NB4 (cell line): ENCODE measurements at places on chromosomes 3 and 15.
A peak's percentile ranks its signal among the peaks of the same experiment; 100 is the strongest.

- no peak for DNase-seq
Observed at GRCh38 chr15:35725353-35725752, 179.4 kb upstream of the DPH6 start.

- DNase-seq: peak; percentile 28
Observed at GRCh38 chr3:16884084-16884747, 539 bp upstream of the PLCL2 start.

GRCh38 chr3:192296845-192297244, 430.5 kb downstream of the FGF12 start:
- DNase-seq: no peak

GRCh38 chr3:183868796-183869195, 15.9 kb downstream of the PARL start:
- peak; percentile 70 for DNase-seq

- DNase-seq: no peak
Observed at GRCh38 chr3:159866201-159866746, 122.4 kb upstream of the IL12A start.

- DNase-seq: no peak
Observed at GRCh38 chr3:114622001-114622400, 328.2 kb downstream of the TIGIT start.

DNA sequence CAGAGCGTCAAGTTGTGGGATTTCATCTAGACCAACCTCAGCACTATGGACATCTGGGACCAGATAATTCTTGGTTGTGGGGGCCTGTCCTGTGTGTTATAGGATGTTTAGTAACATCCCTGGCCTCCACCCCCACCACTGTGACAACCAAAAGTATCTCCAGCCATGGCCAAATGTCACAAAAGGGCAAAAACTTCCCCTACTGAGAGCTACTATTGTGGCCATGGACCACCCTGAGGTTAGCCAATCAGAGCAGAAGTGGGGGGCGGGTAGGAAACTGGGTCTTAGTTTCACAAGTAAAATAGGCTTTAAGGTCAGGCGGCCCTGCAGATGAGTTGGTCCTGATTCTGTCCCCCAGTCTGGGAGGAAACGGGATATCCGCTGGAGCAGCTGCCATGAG, 25.4 kb downstream of the KIF7 start:
- DNase-seq: no peak

DNA sequence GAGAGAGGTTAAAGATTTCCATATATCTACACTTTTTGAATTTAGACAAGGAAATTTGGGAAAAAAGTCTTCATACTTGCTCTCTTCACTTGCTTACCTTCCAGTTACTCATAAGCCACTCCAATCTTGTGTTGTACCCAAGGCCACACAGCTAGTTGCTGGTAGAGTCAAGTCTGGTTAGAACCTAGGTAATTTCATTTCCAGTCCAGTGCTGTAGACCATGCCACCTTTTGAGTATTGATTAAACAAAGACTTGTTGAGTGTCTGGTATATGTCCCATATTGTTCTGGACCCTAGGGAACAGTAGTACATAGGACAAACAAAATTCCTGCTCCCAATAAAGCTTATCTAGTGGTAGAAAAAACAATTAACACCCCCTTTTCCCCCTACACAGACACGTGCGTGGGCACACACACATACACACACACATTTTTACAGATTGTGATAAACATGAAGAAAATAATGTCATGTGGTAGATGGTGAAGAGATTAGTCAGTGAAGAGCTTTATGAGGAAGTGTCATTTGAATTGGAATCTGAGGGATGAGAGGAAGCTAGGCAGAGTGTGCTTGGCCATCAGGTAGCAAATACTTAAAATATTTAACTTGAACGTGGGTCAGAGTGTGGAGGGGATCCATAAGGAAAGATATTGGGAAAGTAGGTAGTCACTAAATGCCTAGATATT, 2.1 kb downstream of the CMC1 start:
- DNase-seq: peak; percentile 34

DNA sequence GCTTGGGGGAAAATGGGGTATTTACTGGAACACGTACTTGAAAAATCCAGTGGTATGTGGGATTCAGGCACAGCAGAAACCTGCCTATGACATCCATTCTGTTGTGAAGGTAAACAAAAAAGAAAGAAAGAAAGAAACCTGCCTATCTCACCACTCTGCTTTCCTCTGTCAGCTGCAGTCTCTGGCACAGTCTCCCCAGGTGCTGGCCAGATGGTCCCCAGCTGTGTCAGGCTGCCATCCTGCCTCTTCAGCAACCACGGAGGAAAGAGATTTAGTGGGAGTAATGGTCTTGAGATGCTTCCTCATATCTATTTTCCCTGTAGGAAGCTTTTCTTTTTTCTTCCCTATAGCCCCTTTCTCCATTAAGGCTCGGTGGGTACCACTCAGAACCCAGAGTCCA, 2.5 kb upstream of the PXYLP1 start:
- no peak for DNase-seq

DNA sequence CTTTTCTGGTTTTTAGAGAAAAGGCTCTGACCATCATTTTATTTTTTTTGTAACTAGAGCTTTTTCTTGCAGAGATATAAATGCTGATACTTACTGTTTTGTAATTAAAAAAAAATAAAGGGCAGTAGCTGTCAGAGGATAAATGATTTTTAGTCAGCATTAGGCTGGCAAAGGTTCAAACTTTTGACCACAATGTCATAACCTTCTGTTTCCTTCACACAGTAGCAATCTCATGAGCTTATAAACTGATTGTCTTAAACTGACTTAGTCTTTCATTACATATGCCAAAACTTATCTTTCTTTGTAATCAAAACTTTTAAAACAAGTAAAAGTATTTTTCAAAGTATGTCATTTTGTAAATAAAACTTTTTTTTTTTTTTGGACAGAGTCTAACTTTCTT, 841.9 kb downstream of the OTOL1 start:
- DNase-seq: no peak

DNA sequence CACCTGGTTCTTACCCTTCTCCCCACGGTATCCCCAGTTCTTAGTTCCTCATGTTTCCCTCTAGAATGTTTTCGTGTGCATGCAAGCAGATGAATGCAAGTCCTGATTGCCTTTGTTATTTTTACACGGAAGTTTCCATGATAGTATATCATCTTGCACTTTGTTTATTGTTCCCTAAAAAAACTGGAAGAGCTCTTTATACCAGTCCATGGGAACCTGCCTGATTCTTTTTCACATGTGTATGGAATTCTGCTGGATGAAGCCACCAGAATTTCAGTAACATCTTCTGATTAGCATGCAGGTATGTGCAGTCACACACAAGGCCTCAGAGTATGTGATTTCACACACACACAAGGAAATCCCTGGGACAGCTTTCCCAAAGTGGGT, 16.0 kb upstream of the LRRK1 start:
- no peak for DNase-seq
